ENCODE measurements at places on chromosomes 2 and 18. TPM values are rescaled to one million over a fixed set of nuclear protein-coding genes. Genes with fewer than 3 reads are reported as not detected.

Gene MC4R
- not detected for total RNA-seq

Gene CELF4
- total RNA-seq, result not detected

Gene MTX2
- 14.8 TPM for total RNA-seq

Gene KCNIP3
- total RNA-seq, result not detected

DNA sequence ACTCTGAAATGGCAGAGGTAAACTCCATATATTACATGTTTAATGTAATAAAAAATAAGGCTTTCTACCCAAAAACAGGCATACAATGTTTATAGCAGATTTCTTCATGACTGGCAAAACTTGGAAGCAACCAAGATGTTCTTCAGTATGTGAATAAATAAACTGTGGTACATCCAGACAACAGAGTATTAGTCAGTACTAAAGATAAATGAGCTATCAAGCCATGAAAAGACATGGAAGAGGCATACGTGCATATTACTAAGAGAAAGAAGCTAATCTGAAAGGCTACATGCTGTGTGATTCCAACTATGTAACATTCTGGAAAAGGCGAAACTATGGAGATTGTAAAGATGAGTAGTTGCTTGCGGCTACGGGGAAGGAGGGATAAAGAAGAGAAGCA, 97.4 kb downstream of the OSR1 start:
- no peak for DNase-seq

- DNase-seq, result no peak
Observed at GRCh38 chr2:6650311-6650710, 215.4 kb downstream of the CMPK2 start.

DNA sequence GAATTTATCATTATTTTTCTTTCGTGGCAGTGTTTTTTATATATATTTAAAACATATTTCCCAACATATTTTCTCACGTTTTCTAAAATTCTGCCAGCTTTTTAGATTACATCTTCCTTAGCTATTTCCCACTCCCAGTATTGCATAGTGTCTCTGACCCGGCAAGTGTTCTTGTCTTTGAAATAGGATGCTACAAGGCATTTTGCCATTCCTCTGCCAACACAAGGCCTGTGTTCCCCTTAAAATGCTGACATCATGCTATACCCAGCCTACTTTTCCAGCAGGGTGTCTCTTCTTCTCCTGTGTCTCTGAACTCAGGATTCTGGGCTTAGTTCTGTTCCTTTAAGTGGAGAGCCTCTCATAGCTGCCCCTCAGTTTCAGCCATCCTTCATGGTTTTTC, 115.2 kb downstream of the DIS3L2 start:
- no peak for DNase-seq

GRCh38 chr18:77983270-77983669, 733.6 kb downstream of the GALR1 start:
- no peak for DNase-seq

DNA sequence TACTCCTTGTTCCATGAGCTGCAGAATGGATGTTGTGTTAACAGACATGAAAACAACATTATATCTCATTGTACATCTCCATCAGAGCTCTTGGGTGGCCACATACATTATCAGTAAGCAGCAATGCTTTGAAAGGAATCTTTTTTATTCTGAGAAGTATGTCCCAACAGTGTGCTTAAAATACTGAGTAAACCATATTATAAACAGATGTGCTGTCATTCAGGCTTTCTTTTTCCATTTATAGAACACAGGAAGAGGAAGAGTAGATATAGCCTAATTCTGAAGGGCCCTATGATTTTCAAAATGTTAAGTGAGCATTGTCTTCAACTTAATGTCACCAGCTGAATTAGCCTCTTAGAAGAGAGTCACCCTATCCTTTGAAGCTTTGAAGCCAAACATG, 44.3 kb upstream of the CABYR start:
- DNase-seq, result no peak
